ENCODE measurements at places on chromosomes 13 and 19.
A peak's percentile ranks its signal among the peaks of the same experiment; 100 is the strongest.

DNA sequence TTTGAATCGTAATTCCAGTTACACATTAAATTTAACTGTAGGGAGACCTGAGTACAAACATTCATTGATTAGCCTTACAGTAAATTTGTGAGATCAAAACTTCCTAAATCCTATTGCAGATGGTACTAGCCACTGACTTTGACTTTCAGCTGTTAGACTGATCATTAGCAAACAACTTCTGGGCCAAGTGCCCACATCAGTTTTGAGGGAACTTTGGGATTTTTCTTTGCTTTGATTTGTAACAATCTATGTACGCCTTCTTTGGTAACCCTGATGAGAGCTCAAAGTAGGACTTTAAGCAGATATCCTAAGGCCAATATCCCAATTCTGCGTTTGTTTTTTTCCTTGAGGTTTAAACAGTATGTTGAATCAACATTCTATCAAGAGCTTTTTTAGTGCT lies 131.5 kb downstream of the DLEU7 start:
- no peak for DNase-seq

DNA sequence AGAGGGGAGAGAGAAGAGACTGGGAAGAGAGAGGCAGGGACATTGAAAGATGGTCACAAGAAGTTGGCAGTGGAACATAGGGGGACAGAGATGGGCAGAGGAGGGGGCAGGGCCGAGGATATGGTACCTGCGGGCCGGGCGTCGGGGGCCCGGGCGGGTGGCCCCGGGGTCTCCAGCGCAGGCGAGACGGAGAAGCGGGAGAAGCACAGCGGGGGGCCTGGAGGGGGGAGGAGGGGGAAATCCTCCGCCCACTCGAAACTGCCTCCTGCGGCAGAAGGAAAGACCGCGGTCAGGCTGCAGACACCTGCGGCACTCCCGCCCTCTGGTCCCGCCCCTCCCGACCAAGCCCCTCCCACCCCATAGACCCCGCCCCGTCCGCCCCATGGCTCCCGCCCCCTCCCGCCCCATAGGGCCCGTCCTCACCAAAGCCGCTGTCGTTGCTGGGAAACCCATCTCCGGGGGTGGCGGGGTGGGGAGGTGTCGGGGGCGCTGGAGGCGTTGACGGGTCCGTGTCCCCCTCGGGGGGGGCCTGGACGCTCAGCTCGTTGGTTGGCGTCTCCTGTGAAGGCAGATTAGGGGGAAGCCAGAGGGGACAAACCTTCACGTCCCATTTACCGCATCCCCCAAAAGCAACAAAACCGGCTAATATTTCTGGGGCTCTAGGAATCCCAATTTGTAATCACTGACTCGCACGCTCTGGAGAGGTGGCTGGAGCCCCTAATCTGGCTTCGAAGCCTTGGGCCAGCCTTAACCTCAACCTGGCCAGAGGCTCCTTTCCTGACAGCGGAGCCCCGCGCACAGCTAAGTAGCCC lies 20.4 kb downstream of the LMTK3 start:
- DNase-seq, result peak; percentile 43

GRCh38 chr13:20525144-20525600 lies 485 bp downstream of the CRYL1 start:
- peak; percentile 13 for DNase-seq

GRCh38 chr13:25032160-25032559 lies 63.8 kb upstream of the PABPC3 start:
- no peak for DNase-seq

DNA sequence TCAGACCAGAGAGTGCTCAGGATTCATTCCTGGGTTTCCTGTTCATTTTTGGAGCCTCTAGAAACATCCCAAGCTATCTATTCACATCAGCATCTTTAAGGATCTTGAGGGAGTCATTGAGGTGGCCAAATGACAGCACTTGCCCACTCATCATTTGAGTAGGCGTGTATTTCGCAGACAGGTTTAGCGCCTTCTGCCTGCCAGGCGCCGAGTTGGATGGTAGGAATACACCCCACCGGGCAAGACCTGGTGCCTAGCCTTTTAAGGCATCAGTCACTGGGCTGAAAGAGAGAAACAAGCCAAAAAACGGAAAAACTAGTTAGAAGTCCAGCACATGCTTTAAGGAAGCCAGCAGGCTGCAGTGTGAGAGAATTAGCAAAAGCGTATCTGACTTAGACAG lies 33.8 kb downstream of the PEX11G start:
- DNase-seq, result no peak

- DNase-seq, result no peak
Observed at GRCh38 chr19:4241824-4242430, 5.0 kb upstream of the YJU2 start.

- no peak for DNase-seq
Observed at GRCh38 chr13:103431856-103432255, 365.6 kb upstream of the SLC10A2 start.

GRCh38 chr13:76250211-76250610 lies 614.1 kb downstream of the LMO7 start:
- DNase-seq, result no peak

DNA sequence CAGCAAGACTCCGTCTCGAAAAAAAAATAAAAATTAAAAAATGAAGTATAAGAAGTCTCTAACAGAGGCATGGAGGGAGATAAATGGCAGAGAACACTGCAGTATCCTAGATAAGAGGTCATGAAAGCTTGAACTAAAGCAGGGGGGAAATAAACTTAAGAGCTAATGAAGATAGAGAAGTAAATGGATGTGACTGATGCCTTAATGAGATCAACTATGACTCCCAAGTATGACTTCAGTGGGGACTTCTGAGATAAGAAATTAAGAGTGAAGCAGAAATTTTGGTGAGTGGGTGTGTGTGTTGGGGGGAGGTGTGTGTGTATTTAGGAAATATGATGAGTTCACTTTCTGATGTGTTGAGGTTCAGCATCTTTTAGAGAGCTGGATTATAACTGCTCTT lies 55.1 kb downstream of the DIAPH3 start:
- no peak for DNase-seq

GRCh38 chr13:83311886-83312577 lies 570.2 kb downstream of the SLITRK1 start:
- no peak for DNase-seq

- DNase-seq, result no peak
Observed at GRCh38 chr13:100464006-100464405, 124.6 kb downstream of the GGACT start.

- peak; percentile 45 for DNase-seq
Observed at GRCh38 chr19:58361900-58362271, 665 bp downstream of the ZNF497 start.

DNA sequence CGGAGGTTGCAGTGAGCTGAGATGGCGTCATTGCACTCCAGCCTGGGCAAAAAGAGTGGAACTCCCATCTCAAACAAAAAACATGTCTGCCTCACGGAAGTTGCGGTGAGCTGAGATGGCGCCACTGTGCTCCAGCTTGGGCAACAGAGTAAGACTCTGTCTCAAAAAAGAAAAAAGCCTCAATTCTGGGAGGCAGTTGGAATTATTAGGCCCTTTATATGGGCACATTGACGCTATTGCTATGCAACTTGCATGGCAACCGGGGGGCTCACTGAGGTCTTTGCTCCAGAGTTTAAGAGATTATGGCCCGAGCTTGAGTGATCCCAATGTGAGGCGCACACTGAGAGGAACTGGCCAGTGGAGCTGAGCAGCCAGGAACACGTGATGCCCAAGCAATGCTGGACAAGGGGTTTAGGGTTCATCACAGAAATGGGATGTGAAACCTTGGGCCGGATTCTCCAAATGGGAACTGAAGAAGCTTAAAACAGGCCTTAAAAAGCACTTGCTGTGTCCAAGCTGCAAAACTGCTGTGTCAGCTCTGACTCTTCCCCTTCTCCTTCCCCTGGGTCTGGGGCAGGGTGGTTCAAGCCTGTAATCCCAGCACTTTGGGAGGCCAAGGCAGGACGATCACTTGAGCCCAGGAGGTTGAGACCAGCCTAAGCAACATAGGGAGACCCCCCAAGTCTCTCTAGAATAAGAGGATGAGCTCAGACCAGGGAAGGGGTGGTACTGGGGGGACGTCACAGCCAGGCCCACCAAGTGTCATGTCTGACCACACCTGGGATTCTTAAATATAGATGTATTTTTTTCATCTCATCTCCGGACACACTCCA lies 2.5 kb downstream of the FTL start:
- DNase-seq, result no peak

DNA sequence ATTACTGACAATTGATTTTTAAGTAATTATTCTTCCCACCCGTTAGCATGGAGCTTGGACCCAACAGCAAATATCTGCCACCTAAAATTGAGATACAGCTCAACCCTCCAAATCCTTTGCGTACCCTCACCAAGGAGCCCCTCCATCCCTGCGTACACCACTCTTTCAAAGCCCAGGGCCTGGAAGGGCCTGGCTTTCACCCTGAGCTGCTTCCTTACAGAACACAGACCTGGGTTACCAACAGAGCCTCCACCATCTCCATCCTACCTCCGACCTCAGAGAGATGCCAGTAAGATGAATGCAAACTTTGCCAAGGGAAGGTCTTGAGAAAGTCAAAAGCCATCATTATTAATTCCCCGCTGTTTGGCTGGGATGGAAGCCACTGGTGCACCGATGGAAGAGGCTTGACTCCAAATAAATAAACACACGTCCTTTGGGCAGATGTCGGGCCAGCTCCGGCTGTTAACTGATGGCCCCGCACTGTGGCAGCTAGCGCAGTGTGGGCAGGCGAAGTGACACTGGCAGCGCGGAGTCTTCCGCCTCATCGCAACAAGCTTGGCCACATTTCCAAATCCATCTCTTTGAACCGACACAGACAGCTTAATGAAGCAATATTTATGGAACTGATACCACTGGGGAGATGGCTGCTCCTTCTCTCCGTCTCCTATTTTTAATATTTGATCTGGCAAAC lies 150.2 kb upstream of the VSTM2B start:
- no peak for DNase-seq

DNA sequence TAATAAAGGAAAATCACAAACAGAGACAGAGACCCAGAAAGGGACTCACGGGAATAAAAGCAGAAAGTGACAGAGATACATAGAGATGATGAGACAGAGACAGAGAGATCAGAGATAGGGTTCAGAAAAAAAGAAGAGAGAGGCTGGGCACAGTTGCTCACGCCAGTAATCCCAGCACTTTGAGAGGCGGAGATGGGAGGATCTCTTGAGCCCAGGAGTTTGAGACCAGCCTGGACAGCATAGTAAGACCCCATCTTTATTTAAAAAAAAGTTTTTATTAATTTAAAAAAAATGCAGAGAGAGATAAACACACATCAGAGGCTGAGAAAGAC lies 19.4 kb upstream of the FOSB start:
- no peak for DNase-seq

GRCh38 chr13:27188239-27188638 lies 16.6 kb upstream of the USP12 start:
- DNase-seq, result no peak

- DNase-seq, result no peak
Observed at GRCh38 chr19:3227054-3227626, 2.7 kb downstream of the CELF5 start.

- DNase-seq, result no peak
Observed at GRCh38 chr13:83975655-83976165, 93.4 kb upstream of the SLITRK1 start.

DNA sequence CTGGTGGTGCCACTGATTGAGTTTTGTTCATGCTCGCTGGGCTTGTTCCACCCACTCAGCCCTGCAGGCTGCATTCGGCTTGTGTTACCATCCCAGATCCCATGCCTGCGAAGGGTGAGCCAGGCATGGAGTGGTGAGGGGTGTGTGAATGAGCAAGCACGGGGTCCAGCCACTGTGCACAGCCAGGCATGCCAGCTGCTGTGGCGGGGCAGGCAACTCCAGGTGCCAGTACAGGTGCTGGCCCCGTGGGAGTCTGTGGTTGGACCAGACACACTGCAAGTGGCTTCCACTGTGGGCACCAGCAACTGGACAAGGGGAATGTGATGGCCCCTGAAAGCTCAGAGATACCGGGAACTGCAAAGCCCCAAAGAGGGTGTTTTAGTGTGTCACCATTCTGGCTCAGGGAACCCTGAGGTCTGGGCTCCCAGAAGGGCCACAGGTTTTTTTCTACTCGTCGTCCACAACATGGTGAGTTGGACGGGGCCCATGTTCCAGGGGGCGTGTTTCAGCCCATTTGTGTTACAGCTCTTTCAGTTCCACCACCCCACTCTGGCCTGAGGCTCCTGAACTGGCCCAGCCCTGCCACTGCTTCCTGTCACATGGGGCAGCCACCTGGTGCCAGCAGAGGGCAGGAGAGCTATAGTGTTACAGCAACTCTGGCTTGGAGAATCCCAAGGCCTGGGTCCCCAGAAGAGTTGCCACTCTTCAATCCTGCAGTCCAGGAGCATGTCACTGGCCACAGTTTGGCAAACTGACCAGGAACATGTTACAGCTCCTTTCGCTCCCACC lies 217.0 kb upstream of the OBI1 start:
- no peak for DNase-seq

- no peak for DNase-seq
Observed at GRCh38 chr13:96811049-96811448, 183.2 kb downstream of the OXGR1 start.

DNA sequence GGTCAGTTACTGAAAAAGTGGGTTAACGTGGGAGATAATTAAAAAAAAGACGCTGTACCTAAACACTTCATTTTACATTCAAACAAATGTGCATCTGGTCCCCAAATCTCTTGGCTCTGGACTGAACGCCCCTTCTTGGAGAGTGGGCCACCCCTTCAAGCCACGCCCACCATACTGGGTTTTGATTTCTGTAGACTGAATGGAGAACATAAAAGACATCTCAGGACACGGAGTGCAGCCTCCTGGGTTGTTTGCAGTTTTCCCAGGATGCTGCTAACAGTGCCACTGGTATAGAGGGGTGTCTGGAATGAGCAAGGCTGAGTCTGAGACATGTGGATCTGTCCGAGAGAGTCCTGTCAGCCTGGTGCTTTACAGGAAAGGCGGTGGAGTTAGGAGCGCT lies 10.6 kb downstream of the TFDP1 start:
- no peak for DNase-seq

DNA sequence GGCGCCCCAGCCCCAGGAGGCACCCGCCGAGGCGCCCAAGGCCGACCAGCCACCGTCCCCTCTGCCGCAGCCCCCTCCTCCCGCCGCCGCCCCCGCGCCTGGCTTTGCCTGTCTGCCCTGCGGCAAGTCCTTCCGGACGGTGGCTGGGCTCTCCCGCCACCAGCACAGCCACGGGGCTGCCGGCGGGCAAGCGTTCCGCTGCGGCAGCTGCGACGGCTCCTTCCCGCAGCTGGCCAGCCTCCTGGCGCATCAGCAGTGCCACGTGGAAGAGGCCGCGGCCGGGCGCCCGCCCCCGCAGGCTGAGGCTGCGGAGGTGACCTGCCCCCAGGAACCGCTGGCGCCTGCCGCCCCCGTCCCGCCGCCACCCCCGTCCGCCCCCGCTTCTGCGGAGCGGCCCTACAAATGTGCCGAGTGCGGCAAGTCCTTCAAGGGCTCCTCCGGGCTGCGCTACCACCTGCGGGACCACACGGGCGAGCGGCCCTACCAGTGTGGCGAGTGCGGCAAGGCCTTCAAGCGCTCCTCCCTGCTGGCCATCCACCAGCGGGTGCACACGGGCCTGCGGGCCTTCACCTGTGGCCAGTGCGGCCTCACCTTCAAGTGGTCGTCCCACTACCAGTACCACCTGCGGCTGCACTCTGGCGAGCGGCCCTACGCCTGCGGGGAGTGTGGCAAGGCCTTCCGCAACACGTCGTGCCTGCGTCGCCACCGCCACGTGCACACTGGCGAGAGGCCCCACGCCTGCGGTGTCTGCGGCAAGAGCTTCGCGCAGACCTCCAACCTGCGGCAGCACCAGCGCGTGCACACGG lies 2.6 kb upstream of the NAT14 start:
- DNase-seq, result no peak
